ENCODE measurements at places on chromosomes 1 and 21.

DNA sequence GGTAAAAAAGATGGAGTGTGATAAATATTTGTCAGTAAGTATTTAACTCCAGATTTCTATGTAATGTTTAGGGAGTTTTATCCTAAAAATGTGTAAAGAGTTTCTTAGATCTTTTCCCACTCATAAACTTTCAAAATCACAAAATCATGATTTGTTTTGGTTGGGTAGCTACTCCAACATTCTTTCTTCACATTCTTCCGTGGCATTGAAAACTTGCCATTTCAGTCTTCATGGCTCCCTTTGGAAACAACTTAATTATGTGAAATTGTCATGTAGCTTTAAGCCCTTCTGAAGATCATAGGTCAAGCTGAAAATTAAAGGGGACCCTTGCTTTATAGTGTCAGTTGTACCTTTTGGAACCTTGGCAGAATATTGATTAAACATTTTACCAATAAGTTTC is 73.2 kb downstream of the ADGRL2 start:
- DNase-seq, result no peak

DNA sequence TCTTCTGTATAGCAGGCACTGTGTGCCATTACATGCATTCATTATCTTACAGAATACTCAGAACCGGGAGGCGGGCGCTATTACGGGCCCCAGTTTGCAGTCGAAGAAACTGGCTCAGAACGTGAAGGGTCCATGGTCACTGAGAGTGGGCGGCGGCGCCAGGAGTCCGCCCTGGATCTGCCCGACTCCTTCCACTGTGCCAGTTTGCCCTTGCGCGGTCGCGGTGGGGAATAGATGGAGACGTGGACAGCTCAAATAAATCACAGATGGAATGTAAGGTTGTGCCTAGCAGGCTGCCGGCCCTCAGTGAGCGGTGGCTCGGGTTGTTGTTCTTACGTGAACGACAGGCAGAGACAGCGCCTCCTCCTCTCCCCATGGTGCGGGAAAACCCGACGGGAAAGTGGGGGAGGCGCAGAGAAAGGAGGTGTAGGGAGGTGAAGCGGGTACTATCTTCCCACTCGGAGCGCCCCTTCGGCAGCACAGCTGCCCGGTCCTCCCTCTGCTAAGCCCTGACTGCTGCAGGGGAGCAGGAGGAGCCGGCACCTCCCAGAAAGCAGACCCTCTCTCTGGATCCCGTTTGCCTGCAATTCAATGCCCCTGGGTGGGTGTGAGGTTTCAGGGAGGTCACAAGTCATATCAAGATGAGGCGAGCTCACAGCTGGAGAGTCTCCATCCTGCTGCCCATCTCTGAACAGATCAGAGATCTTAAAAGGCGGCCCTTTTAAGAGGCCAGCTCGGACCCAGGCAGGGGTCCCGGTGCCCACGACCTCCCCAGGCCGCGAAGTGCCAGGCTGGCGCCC is 1.1 kb downstream of the COL9A2 start:
- DNase-seq, result peak; percentile 19

- no peak for DNase-seq
These were observed 103.7 kb downstream of the CCDC185 start for GRCh38 chr1:223496883-223497282.

- no peak for DNase-seq
These were observed 277.1 kb upstream of the SGIP1 start for GRCh38 chr1:66256629-66257572.

GRCh38 chr1:36372617-36373016 is 13.1 kb downstream of the STK40 start:
- DNase-seq, result no peak

DNA sequence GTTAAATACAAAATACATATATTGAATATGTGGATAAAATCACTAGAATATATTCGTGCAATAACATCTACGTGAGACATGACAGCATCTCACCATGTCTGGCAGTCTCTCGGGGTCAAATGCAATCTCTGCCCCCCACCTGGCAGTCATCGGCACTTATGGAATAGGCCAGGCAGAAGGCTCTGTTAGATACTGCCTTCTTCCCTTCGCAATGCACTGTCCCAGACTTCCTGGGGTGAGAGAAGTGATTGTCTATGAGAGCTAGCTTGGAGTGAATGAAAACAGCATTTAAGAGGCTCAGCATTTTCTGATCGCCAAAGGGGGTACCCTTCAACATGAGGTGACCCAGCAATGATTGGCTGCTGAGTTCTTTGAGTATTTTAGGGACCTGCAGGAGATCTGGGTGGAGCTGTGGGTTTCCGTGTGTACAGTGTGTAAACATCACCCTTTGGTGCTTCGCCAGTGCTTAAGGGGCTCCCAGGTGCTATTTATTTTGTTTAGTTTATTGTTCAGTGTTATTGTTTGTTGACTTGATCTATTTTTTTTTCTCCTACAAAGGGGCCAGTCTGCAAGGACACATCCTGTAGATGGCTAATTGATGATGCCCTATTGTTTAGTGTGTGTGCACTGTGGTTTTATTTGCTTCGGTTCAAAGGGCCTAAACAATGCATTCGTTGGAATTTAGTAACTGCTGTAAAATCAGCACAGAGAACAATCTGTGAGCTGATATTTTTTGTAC is 10.2 kb downstream of the ERG start:
- no peak for DNase-seq

GRCh38 chr1:12811409-12811784 is 19.8 kb downstream of the PRAMEF11 start:
- no peak for DNase-seq

DNA sequence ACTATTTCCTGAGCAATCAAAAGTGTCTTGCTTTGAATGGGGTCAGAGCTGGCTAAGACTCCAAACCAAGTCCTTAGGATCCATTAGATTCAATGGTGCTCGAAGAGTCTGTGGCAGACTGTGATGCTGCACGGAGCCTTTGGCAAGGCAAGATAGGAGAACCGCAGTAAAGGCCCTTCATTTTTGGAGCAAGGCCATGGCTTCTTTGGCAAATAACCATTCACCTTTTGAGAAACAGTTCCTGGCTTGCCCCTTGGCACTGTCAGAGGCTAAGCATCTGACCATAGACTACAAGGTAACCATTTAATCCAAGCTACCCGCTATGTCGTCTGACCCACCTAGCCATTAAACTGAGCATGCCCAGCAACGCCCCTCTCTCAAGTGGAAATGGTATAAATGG is 45.2 kb downstream of the EDN2 start:
- no peak for DNase-seq

DNA sequence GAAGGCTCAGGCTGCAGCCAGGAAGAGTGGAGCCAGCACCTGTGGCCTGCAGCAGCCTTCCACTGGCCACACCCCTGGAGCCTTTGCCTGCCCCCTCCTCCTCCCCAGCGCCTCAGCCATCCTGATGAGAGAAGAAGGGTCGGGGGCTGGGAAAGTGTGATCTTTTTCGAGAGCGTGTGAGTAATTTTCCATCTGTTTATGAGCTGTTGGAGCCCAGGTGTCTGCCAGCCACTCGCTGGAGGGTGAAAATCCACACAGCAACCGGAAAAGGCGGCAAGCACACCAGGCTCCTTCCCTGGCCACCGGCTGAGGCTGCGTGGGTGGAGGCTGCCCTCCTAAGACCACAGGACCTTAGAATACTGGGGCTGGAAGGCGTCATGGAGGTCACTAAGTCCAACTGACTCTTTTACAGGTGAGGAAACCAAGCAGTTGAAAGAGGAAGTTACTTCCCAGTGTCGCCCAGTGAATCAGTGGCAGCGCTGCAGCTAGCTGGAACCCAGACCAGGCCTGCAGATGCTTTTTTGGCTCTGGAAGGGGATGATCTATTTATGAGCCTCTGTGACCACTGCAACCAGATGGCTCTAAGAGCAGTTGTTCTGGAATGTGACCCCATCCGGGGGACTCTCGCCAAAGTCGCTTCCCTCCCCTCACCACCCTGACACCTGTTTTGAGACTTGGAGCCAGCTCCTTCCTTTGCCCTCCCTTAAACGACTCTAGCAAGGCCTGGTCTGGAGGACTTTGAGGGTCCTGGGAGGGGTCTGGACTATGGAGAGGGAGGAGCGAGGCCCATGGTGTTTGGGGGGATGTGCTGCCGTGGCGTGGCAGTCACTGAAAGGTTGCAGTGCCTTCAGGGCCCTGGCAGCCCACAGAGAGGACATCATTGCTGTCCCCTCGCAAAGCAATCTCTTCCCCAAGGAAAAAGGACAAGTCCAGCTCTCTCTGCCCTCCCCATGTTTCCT is 54.5 kb downstream of the LGR6 start:
- DNase-seq, result no peak

- DNase-seq, result no peak
These were observed 20.0 kb upstream of the BCAR3 start for GRCh38 chr1:93701629-93702028.

DNA sequence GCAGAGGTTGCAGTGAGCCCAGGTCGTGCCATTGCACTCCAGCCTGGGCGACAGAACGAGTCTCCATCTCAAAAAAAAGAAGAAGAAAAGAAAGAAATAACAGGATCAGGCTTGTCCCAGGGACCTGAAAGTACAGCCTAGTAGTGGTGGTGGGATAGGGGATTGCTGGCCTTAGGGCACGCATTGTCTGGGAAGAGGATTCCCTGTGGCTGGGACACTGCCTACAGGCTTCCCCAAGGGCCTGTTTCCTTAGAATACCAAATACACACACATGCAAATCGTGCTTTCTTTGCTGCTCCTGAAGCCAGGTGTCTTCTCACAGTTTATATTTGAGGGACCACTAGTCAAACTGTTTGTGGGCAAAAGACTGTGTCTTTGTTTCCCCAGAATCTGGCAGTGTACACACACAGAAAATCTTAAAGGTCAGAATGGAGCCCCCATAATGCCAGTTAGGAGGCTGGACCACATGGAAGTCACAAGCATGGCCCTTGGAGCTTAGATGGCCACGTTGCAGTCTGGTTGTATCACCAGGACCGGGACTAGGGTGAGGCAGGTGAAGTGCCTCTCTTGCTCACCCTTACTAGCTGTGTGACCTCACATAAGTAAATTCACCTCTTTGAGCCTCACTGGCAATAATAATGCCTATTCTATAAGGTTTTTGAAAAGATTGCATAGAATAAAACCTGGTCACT is 12.7 kb upstream of the ASAP3 start:
- no peak for DNase-seq

- no peak for DNase-seq
These were observed 3.8 kb downstream of the RGS13 start for GRCh38 chr1:192639607-192640368.

DNA sequence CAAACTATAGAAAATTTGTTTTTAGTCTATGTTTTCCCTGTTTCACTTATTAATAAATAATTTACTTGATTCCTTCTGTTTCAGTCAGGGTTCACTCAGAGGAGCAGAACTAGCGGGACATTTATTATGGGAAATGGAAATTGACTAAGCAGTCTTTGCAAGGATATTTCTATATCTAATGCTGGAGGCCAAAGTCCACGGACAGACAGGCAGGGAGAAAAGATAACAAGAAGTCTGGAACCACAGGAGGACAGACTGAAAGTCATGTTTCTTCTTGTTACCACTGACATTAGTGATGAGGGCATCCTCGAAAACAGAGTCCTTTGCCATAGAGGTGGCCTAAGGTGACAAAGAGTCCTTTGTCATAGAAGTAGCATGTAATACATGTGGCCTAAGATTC is 744.5 kb upstream of the TMPRSS15 start:
- no peak for DNase-seq

DNA sequence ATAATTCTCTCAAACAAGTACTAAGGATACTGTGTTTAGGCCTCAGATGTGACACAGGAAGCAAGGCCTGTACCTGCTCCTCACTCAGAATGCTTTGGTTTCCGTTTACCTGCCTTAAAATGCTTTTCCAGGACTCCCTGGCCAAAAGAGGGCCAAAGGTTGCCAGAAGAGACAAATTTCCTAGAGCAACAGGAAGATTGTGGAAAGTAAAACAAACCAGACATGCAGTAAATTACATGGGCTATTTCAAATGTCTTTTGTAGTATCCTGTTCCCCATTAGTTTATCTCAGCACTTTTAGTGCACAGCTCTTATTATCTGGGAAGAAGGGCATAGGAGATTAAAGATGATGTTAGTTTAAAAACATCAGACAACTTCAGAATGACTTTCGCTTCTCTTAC is 280.0 kb downstream of the NFIA start:
- DNase-seq, result no peak
